ENCODE measurements at places on chromosomes 4 and X. TPM values are rescaled to one million over a fixed set of nuclear protein-coding genes. Genes with fewer than 3 reads are reported as not detected.

The IQSEC2 gene
- total RNA-seq, result 7.9 TPM

The TGIF2LX gene
- not detected for total RNA-seq

The TXK gene
- total RNA-seq, result not detected

The PAGE5 gene
- total RNA-seq, result not detected

The DUX4 gene
- not detected for total RNA-seq

The NIPAL1 gene
- total RNA-seq, result 1.6 TPM

The RBM46 gene
- total RNA-seq, result not detected

The CENPVL2 gene
- total RNA-seq, result not detected

The GPR82 gene
- not detected for total RNA-seq

The PDGFRA gene
- total RNA-seq, result 240 TPM

The PRDM8 gene
- 3.1 TPM for total RNA-seq

The F8A2 gene
- total RNA-seq, result not detected

The CCSER1 gene
- 5.7 TPM for total RNA-seq

The PDZD4 gene
- total RNA-seq, result 1.1 TPM

The SUPT20HL1 gene
- total RNA-seq, result not detected

The PHKA1 gene
- total RNA-seq, result 3.6 TPM

The MGARP gene
- total RNA-seq, result 48.2 TPM

The NLGN3 gene
- total RNA-seq, result not detected

The WNK3 gene
- total RNA-seq, result 1.4 TPM

The RXFP1 gene
- 0.36 TPM for total RNA-seq

The SOWAHB gene
- not detected for total RNA-seq

The HSFX4 gene
- total RNA-seq, result not detected

The PIGA gene
- total RNA-seq, result 4.5 TPM

The CYLC1 gene
- total RNA-seq, result not detected

The LNX1 gene
- 2.9 TPM for total RNA-seq

The MAGEC1 gene
- not detected for total RNA-seq

The SLC6A14 gene
- not detected for total RNA-seq

The C1QTNF7 gene
- total RNA-seq, result 0.16 TPM

The SOX3 gene
- total RNA-seq, result not detected

The ETDC gene
- not detected for total RNA-seq

The SPANXC gene
- total RNA-seq, result not detected

The FABP2 gene
- total RNA-seq, result not detected

The SPARCL1 gene
- 61.2 TPM for total RNA-seq

The PCDH11X gene
- total RNA-seq, result not detected

The MFAP3L gene
- 0.36 TPM for total RNA-seq

The MAGEB10 gene
- total RNA-seq, result not detected

The CCNB3 gene
- total RNA-seq, result not detected

The TAB3 gene
- total RNA-seq, result 6.6 TPM

The BCORL1 gene
- 2.3 TPM for total RNA-seq

The BGN gene
- total RNA-seq, result 186 TPM

The PARM1 gene
- total RNA-seq, result 4.3 TPM

The F8A3 gene
- 11.0 TPM for total RNA-seq

The UCP1 gene
- not detected for total RNA-seq

The PPP1R2C gene
- not detected for total RNA-seq

All from cardiac atrium fibroblast (primary cell).